ENCODE measurements at places on chromosomes 7 and 10.

DNA sequence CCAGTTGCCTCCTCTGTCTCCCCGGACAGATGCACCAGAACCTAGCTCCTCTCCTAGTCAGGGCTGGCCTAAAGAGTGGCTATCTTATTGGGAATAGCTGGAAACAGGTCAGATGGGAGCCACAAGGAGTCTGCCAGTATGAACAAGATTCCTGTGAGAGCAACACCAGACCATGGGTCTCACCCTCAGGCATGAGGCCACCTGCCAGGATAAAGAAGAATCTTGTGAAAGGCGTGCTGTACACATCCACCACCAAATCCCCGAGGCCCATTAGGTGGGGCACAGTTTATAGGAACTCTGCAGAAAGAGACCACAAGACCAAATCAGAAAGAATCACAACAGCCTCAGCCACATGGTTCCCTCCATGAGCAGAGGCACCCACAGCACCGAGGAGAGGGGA lies 325.9 kb downstream of the TNS3 start:
- peak; percentile 76 for DNase-seq

DNA sequence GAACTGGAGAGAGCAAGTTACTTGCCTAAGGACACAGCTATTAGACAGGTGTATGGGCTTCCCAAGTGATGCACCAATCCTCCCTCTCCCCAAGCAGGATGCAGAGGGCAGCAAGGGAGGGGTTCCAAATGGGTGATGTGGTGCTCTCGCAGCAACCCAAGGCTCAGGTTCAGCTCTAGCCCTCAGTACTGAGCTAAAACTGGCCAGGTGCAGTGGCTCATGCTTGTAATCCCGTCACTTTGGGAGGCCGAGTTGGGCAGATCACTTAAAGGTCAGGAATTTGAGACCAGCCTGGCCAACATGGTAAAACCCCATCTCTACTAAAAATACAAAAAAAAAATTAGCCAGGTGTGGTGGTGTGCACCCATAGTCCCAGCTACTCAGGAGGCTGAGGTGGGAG lies 40.7 kb downstream of the GPRIN2 start:
- DNase-seq: no peak

GRCh38 chr10:129277841-129278240 lies 189.2 kb upstream of the MGMT start:
- no peak for DNase-seq

DNA sequence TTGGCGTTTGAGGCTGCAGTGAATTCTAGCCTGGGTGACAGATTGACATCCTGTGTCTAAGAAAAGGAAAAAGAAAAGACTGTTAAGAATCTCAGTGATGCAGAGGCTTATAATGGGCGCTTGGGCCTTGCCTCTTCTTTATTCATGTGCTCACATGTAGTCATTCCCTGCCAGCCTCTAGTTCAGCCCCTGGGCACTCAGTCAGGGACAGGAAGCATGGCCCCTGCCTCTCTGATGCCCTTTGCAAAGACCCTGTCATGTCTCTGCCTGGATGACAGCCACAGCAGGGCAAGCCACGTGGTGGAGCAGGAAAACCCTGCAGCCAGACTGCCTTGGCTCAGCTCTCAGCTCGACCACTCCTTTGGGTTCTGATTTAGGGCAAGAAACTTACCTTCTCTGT lies 368.9 kb downstream of the RPS24 start:
- no peak for DNase-seq

DNA sequence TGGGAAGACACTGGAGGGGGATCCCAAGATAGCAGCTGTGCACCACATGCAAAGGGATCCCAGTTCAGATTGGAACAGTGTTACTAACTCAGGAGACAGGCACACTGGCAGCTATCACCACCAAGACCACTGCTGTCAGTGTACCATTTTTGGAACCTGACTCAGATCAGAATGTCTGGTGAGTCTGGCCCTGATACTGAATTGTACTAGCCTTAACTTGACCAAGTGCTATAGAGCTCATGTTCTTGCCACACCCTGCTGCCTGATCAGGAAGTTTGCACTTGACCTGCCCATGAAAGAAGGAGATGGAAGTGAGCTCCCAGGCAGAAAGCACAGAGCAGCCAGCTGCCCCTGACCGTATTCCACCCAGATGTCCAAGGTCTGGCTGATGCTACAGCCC lies 4.8 kb upstream of the PRRT4 start:
- DNase-seq: no peak

DNA sequence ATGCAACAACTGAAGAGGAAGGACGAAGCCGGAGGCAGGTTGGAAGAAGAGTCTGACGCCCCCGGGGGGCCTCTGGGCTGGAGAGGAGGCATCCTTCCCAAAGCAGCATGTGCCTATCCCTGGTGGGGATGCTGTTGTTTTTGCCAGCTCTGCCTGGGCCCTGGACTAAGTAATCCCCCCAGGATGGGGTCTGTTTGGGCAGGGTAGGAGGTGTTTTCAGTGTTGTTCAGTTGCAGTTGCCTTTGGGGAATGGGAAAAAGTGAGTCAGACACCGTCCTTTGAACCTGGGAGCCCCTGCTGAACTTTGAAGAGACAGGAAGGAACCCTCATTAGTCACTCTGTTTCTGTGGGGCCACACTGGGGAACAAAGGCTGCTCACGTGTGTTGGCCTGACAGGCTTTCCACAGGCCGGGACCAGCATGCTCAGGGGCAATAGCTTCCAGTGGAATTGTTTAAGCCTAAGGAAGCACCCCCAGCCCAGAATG lies 35.2 kb upstream of the GDF10 start:
- DNase-seq: no peak

- no peak for DNase-seq
Observed at GRCh38 chr10:129523723-129524316, 56.8 kb downstream of the MGMT start.

GRCh38 chr10:45470098-45471012 lies 96.3 kb downstream of the ALOX5 start:
- no peak for DNase-seq

DNA sequence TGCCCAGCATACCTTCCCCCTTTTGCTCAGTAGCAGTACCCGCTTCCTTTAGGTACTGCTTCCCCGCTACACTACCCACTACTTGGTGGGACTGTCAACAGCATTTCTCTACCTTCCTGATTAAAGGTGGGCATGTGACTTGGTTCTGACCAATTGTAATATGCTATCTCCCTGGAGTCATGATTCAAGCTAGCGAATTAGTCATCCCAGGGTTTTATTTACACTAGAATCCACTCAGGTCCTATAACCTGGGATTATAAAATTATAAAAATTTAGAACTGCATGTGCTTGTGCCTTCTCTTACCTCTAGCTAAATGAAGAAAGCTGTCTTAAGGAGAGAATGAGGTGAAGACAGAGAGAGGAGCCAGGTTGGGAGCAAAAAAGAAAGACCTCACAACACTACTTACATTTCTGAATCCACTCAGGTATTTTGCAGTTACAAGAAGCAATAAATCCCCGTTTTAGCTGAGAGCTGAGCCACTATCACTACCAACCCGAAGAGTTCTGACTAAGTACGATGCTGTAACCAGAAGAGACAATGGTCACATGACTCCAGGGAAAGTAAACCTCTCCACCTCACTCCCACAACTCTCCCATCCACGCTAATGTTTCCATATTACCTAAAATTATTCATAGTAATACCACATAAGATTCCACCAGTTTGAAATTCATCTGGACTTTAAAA lies 9.7 kb downstream of the GBX1 start:
- no peak for DNase-seq

GRCh38 chr7:151657173-151657572 lies 137.5 kb upstream of the RHEB start:
- no peak for DNase-seq

DNA sequence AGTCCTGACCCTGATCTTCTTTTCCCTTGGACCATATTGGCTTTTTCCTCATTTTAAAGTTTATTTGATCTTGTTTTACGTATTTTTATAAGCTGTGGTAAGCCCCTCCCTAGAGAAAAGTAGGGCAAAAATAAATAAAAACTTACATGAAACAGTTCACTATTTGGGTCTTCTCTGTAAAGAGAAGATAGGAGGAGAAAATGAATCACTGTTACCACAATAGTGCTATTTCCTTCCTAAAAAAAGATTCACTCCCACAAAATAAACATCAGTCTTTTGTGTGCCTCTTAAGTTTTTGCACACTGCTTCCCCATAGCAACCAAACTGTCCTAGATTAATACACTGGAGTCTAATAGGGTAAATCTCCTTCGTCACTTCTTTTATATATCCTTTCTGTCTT lies 1.4 kb upstream of the SVIL start:
- DNase-seq: peak; percentile 79

DNA sequence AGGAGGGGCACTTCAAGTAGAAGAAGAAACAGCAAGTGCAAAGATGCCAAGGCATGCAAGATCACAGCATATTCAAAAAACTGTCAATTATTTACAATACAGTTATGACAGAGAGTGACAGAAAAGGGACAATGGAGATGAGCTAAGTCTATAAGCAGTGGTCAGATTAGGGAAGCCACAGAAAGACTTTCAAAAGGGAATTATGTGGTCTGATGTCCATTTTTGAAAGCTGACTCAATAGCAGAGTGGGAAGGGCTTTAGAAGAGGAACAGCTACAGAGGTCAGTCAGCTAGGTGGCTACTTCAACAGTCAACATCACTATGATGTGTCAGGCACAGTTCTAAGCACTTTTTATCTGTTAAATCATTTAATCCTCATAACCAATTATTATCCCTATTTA lies 45.2 kb upstream of the SPOCK2 start:
- peak; percentile 40 for DNase-seq

GRCh38 chr7:42573881-42574672 lies 337.1 kb upstream of the GLI3 start:
- peak; percentile 72 for DNase-seq

GRCh38 chr7:234708-235553 lies 42.6 kb downstream of the FAM20C start:
- DNase-seq: peak; percentile 96

DNA sequence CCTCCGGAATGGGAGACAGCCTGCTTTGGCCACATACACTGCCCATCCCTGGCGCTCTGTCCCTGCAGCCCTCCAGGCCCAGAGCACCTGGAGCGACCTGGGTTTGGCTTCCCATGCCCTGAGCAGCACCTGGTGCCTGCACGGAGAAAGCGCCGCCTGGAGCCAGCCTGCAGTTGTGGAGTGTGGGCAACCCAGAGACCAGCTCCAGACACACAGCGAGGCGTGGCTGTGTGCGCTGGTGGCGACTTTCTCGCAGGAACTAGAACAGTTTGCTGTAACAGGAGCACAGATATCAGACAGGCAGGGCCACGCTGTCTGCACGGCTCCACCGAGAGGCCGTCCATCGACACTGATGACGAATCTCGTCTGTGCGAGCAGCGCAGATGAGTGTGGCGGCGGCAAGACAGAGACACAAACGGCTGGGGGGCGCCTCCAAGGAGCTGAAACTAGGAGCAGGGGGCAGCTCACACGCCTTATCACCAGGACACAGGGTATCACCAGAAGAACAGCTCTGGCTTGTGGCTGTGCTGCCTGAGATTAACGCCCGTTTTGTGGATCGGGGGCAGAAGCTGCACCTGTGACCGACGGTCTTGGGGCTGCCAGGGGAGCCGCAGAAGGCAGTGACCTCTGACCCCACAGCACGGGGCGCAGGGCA lies 275.3 kb downstream of the DNAJB6 start:
- no peak for DNase-seq

- no peak for DNase-seq
Observed at GRCh38 chr10:62018131-62018911, 116.8 kb downstream of the ARID5B start.

- no peak for DNase-seq
Observed at GRCh38 chr7:36289833-36290661, 99.6 kb upstream of the ANLN start.

DNA sequence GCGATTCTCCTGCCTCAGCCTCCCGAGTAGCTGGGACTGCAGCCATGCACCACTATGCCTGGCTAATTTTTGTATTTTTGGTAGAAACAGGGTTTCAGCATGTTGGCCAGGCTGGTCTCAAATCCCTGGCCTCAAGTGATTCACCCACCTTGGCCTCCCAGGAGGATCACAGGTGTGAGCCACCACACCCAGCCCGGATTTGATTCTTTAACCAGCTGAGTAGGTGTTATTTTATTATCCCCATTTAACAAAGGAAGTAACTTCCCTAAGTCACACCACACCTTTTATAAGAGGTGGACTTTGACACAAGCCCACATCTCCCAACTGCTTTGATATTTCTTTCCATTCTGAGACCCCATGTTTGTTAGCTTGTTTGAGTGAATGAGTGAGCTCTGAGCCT lies 25.0 kb downstream of the SLC25A28 start:
- no peak for DNase-seq

- peak; percentile 84 for DNase-seq
Observed at GRCh38 chr10:4254101-4254994, 469.3 kb upstream of the KLF6 start.

- no peak for DNase-seq
Observed at GRCh38 chr10:83522456-83522855, 616.9 kb upstream of the GHITM start.

GRCh38 chr7:79713276-79713675 lies 259.8 kb upstream of the MAGI2 start:
- DNase-seq: no peak

DNA sequence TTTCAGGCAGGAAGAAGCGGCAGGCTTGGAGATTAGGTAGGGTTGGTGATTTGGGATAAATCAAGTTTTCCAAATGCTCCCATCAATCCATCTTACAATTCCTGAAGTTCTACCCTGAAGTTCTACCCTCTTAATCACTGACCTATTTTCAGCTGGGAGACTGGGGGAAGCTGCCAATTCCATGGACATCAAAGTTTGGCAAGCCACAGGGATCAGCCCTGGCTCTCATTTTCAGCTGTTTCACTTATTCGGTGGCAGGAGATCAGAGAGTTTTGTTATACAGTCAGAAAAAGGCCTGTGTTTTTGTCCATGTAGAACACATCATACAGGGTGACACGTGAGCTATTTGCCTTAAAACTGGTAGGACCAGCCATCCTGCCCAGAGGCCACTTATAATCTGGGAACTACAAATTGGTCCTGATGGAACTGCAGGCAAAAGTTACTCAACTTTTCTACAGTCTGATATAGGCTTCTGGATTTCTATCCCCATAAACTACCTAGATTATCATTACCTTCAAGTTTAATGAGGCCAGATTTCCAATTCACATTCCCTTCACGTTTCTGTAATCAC lies 112.9 kb upstream of the ZNF746 start:
- no peak for DNase-seq

GRCh38 chr7:1666317-1666822 lies 3.7 kb upstream of the ELFN1 start:
- no peak for DNase-seq

DNA sequence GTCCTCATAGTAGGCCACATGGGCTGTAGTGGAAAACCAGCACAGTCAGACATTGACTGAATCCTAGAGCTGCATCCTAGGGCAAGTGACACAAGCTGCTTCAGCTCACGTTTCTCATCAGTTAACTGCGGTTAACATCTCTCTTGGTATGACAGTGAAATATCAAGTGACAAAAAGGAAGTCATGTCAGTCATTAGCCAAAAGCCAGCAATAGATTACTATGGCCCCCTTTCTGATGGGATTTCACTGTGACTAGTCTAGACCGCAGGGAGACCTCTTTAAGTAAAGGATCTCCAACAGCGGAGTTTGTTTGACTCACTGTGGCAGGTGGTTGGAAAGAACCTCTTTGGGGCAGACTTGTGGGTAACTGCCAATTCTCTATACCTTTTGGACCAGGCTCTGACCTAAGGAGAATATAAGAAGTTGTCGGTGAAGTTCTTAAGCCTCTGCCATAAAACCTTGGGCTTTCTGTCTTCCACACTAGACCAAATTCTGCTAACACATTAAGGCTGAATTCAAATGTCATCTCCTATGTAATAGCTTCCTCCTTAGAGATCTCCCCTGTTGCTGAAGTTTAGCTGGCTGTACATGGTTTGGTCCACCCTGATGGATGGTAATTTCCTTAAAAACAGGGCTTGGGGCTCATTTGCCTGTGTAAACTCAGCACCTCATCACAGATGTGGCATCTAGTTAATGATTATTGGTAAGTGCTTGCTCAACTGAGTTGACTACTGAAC lies 115.3 kb downstream of the SGMS1 start:
- no peak for DNase-seq
